ENCODE measurements at places on chromosomes 11 and 22.
A peak's percentile ranks its signal among the peaks of the same experiment; 100 is the strongest.

- no peak for DNase-seq
These were observed 163.5 kb downstream of the CSNK2A3 start for GRCh38 chr11:11189506-11189905.

DNA sequence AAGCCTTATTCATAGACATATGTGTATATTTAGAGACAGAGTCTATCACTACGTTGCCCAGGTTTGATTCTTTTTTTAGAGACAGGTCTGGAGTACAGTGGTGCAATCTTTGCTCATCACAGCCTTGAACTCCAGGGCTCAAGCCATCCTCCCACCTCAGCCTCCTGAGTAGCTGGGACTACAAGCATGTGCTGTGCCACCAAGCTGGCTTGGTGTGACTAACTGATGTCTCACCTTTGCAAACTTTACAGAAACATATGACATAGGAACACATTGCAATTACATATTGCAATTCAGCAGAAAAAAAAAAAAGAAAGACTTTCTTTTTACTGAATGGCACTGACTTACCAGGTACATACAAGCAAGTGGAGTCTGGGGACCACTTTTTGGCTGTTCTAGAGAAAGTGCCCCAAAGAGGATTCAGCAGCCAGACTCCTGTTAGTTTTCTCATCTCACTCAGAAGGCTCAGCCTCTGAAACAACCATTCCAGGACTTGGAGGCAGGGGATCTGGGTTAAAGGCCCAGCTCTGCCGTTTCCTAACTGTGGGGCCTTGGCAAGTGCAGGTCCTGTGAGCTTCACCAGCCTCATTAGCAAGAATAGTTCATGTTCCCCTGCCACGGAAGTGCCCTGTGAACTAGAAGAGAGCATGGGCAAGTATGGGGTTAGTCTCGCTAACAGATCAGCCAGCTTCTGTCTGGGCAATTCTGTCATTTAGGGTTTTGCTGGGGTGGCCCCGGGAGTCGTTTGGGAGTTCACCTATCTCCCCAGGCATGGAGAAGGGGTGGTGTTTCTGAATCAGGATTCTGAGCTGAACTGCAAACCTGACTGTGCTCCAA lies 11.3 kb upstream of the NFAM1 start:
- DNase-seq = no peak

DNA sequence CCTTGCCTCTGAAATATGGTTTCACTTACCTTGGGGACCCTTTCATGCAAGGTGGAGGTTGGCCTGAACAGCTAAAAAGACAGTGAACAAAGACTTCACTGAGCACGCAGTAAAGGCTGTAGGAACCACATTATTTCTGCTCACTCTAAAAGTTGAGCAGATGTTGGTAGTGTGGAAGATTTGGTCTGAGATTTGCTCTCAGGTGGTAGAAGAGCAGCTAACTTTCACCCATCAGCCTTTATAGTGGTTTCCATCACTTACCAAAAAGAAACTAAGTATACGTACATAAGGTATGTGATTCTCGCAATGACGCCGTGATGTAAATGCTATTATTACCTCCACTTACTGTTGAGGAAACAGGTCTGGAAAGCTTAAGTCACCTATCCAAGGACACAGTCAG lies 47.3 kb downstream of the PRR5L start:
- DNase-seq = no peak

GRCh38 chr22:41913842-41914534 lies 886 bp downstream of the SHISA8 start:
- DNase-seq = peak; percentile 35

DNA sequence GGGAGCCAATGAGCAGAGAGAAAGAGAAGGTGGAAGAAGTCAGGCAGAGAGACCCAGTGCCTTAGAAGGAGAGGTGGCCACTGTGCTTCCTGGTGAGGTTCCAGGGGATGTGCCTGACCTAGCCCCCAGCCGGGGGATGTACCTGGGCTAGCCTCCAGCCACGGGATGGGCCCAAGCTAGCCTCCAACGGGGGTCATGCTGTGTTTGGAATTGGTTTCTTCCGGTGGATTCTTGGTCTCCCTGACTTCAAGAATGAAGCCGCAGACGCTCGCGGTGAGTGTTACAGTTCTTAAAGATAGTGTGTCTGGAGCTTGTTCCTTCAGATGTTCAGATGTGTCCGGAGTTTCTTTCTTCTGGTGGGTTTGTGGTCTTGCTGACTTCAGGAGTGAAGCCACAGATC lies 6.9 kb upstream of the SMIM38 start:
- no peak for DNase-seq

GRCh38 chr22:31742115-31742514 lies 7.8 kb downstream of the PRR14L start:
- no peak for DNase-seq

- DNase-seq = no peak
These were observed 12.8 kb downstream of the PRR5 start for GRCh38 chr22:44714703-44715350.

Measured in COR-L47 (cell line).